ENCODE measurements at places on chromosomes 3 and 15. TPM values are rescaled to one million over a fixed set of nuclear protein-coding genes. Genes with fewer than 3 reads are reported as not detected.
A peak's percentile ranks its signal among the peaks of the same experiment; 100 is the strongest.

The MUC4 gene
- not detected for total RNA-seq

The TRIM59 gene
- 51.2 TPM for total RNA-seq

- DNase-seq, result peak; percentile 23
Observed at GRCh38 chr15:33021806-33022389, 172.6 kb downstream of the FMN1 start.

GRCh38 chr3:194423317-194423716 lies 24.3 kb upstream of the GP5 start:
- DNase-seq, result no peak

Measured in activated CD8-positive, alpha-beta T cell treated with anti-CD3 and anti-CD28 coated beads, Interleukin-2, amount 10 ng/mL, durations not matched to agents 7 days and 5 days (primary cell).